ENCODE measurements at places on chromosomes 6 and 20.
A peak's percentile ranks its signal among the peaks of the same experiment; 100 is the strongest.

- ATAC-seq: no peak
Measured at GRCh38 chr6:167648501-167649278, 178.0 kb upstream of the AFDN start.

DNA sequence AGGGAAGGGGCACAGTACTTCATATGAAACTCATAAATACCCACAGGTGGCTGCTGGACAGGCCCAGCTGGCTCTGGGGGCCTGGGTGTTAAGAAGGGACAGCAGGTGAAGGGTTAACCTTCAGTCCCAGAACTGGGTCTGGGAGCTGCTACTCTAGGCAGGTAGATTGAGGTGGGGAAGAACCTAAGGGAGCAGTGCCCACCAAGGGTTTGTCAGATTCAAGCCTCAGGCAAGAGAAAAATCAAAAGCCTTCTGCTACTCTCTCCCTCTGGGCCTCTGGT, 5.6 kb downstream of the RPL10A start:
- peak; percentile 1 for ATAC-seq

- ATAC-seq: no peak
Measured at GRCh38 chr6:87617405-87617804, 27.5 kb downstream of the ORC3 start.

DNA sequence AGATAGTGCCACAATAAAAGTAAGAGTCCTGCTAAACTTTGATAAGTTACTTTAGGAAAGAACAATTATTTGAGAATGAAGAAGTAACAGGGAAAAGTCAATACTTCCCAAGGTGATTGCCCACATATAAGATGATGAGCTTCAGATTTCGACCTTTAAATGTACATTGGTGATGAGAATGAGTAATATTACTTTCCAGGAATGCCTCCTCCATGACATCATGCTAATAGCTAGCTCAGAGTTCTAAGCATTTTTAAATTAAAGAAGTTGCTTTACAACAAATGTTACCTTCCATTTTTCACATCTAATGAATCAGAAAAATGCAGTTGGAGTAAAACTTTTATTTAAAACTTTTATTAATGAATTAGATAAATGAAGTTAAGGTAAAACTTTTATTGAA, 22.5 kb upstream of the OPN5 start:
- no peak for ATAC-seq

GRCh38 chr6:15948930-15949900, 179.7 kb upstream of the MYLIP start:
- no peak for ATAC-seq

GRCh38 chr6:113057567-113058053, 710.5 kb downstream of the RFPL4B start:
- no peak for ATAC-seq

- ATAC-seq: no peak
Measured at GRCh38 chr6:43779852-43780236, 9.8 kb downstream of the VEGFA start.

Measured in activated CD4-positive, CD25-positive, alpha-beta regulatory T cell treated with anti-CD3 and anti-CD28 coated beads, Interleukin-2, amount 50 U/mL, for 24 hours (primary cell).